ENCODE measurements at places on chromosomes 4 and X.

GRCh38 chrX:155779831-155780230, 101.3 kb upstream of the VAMP7 start:
- DNase-seq, result no peak

- no peak for DNase-seq
Measured at GRCh38 chr4:141899541-141899940, 263.2 kb downstream of the IL15 start.

DNA sequence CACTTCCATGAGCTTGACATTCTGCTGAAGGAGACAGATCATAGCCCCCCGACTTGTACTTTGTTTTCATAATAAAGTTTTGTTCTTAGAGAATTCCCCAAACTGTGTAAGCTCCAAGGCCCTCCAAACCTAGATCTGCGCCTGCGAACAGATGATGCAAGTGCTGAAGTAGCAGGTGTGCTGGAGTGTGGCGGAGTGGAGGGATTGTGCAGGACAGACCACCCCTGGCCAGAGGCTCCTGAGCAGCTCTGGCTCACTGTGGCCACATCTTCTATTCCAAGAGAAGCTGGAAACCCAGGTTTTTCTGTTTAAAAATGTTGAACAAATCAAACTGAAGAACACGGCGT, 46.4 kb downstream of the TBC1D14 start:
- DNase-seq, result no peak

- no peak for DNase-seq
Measured at GRCh38 chr4:96305030-96305429, 465.1 kb downstream of the PDHA2 start.

DNA sequence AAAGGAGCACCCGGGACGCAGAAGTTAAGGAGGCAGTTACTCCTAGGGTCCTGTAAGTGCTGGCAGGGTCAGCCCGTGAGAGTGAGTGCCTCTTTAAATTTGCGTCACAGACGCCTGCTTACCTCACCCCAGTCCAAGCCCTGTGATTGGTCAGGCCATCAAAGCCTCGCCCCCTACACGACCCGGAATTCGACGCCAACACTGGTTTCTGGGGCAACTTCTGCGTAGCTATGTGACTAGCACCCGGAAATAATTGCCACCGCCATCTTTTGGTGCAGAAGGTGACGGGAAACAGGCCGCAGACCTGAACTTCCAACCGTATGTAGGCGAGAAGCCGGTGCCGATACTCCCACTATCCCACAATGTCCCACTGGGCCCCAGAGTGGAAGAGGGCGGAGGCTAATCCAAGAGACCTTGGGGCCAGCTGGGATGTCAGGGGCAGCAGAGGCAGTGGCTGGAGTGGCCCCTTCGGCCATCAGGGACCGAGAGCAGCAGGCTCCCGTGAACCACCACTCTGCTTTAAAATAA, at the start of gene DDX53:
Gene DDX53 (plus strand): TSS at position 265 of the 528 bp plus-strand sequence. CDS start 98 bp downstream, at position 363.
- DNase-seq, result no peak

GRCh38 chrX:137424679-137425078, 141.2 kb upstream of the ZIC3 start:
- no peak for DNase-seq

DNA sequence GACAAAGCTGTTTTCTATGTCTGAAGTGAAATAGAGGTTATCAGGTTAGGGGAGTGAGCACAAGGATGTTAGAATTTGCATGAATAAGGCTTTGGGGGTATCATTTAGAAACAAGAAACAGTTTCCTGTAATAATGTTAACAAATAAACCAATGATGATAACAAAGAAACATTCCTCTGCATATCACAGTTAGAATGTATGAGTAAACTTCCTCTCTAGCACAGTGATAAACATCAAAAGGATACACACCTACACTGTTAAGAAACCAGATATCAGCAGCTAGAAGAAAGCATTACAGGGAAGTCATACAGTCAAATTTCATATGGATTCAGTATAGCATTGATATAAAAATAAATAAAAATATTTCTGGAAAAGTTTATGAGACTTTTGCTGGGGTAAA, 340.0 kb upstream of the MAGEB16 start:
- DNase-seq, result no peak

GRCh38 chrX:140526171-140526570, 21.3 kb upstream of the SOX3 start:
- no peak for DNase-seq

DNA sequence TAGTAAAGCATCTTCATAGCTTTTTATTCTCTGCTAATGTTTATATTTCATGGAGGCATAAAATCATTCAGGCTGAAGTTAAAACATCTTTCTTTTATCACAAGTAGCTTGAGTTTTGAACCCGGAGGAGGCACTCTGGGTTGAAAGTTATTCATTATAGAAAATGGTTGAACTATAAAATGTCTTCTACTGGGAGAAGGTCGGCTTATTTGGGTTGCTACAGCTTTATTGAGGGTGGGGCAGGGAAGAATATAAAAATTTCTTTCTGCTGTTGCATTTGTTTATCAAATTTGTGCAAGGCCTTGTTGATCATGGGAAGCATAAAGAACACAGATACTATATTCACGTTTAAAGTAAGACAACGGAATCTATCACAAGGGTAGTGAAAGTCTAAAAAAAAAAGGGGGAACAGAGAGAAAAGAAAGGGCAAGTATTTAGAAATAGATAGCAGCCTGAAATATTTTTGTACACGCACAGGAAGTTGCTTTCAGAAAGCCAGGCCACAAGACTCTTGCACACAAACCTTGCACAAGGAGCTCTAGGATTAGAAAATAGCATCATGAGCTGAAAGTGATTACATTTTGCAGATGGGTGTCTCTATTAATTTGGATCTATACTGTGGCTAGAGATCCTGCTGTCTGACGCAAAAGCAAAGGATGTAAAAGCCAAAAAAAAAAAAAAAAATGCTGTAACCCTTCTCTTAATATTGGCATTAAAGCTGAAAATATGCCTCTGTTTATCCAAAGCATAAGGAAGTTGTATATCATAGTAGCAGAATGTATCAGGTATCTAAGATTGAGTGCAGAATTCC, 37.2 kb upstream of the FAM9C start:
- DNase-seq, result no peak

GRCh38 chrX:138349351-138349750, 362.2 kb downstream of the FGF13 start:
- DNase-seq, result no peak

DNA sequence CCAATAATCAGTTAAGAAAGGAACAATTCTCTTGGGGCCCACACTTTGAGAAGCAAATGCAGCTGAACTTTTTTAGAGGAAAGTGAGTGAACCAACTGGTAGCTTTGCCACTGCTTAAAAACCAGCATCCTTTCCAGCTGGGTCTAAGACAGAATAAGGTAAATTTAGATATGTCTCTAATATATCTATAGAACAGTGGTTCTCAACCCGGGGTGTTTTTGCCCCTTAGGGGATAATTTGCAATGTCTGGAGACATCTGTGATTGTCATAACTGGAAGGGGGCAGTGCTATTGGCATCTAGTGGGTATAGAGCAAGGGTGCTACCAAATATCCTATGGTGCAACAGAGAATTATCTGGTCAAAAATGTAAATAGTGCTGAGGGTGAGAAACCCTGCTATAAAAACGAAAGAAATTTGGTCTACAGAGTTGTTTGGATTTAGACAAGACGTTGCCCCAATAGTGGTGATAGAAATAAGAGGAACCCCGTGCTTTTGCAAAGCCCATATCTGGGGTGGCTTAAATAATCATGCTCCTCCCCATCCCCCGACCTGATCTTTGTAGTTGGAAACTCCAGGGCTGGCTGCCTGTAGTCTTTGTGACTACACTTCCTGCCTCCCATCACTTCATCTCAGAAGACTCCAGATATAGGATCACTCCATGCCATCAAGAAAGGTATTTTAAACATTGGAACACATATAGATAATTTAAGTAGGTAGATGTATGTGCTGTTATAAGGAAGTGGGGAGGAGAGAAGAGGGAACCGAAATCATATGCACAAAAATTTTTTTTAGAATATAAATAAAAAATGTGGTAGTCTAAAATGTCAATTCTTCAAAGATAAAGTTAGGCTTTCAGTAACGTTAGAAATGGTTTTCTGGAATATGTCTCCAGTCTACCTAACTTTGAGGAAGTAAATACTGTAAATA, at the start of gene TLR7:
Gene TLR7 (plus strand): TSS at position 622 of the 927 bp plus-strand sequence. CDS start 507 bp downstream, outside the sequence.
- DNase-seq, result no peak

GRCh38 chr4:23929248-23929647, 39.4 kb upstream of the PPARGC1A start:
- DNase-seq, result no peak

- no peak for DNase-seq
Measured at GRCh38 chrX:54496517-54496852, 451 bp upstream of the FGD1 start.

DNA sequence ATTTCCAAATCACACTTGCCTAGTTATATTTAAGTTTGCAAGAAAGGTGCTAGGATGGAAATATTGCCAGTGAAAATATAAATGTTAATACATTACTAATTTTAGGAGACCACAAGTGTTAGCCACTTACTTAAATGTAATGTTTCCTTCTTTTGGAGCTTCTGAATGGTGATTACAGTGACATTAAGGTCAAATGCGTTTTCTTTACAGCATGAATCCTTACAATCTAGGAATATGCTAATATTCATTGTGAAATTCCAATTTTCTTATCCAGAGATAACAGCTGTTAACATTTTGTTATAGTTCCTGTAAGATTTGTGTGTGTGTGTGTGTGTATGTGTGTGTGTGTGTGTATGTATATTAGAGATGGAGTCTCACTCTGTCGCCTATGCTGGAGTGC, 70.2 kb upstream of the NUDT6 start:
- DNase-seq, result no peak

- no peak for DNase-seq
Measured at GRCh38 chr4:169956091-169956843, 69.9 kb downstream of the MFAP3L start.

DNA sequence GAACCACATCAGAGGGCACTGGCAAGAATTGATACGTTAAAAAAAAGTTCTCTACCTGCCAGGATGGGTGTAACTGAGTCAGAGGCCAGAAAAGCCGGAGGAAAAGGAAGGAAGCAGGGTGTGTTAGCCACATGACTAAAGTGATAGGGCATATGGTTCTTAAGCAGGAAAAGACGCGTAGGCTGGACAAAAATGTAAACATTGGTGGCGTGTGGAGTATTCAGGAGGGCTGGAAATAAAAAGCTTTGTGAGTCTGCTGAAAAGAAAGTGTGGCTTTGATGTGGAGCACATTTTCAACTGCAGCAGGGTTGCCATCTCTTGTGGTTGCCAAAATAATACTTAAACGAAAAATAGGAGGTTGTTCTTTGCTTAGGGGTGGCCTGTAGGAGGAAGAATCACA, 186.5 kb upstream of the RPL34 start:
- peak; percentile 11 for DNase-seq

DNA sequence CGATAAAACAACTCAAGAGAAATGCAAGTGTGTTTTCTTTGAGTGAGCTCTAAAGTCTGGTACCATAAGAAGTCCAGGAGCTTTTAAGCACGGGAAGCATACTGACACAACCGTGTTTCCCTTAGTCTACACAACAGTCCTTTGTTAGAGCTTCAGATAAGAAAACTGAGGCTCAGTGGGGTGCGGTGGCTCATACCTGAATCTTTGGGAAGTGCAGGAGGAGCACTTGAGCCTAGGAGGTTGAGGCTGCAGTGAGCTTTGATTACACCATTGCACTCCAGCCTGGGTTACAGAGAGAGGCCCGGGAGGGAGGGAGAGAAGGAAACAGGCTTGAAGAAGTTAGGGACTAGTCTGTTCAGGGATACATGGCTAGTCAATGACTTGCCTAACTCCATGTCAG, 21.9 kb downstream of the LEF1 start:
- DNase-seq, result no peak

- DNase-seq, result no peak
Measured at GRCh38 chr4:55079451-55080173, 45.8 kb downstream of the KDR start.

GRCh38 chrX:22541926-22542325, 269.2 kb downstream of the CBLL2 start:
- no peak for DNase-seq

DNA sequence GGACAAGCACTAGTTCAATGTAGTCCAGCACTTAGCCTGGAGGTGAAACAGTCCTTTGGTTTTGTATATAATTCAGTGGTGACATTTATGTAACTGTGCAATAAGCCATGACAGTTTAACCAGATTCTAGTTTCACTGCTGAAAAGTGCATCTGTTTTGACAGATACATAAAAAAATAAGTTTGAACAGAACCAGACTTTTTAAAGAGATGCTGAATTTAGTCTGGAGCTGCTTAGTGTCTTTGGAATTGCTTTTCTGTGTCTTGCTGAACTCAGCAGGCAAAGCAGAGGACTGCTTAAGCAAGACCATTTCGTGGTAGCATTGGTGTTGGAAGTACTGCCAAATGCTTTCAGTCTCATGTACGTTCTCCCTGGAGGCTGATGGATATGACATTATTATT, 393.5 kb downstream of the MAPK10 start:
- DNase-seq, result no peak

DNA sequence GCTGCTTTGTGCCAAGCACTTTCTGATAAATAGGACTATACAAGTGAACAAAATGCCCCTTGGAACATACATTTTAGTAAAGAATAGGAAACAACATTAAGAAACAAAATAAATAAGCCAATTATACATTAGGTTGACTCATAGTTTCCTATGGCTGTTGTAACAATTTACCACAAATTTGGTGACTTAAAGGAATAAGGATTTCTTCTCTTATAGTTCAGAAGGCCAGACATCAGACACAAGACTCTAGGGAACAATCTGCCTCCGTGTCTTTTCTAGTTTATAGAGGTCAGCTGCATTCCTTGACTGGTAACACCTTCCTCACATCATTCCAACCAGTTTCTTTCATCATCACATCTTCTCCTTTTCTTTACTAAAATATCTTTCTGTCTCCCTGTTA, 235.9 kb upstream of the PCDH18 start:
- DNase-seq, result no peak

DNA sequence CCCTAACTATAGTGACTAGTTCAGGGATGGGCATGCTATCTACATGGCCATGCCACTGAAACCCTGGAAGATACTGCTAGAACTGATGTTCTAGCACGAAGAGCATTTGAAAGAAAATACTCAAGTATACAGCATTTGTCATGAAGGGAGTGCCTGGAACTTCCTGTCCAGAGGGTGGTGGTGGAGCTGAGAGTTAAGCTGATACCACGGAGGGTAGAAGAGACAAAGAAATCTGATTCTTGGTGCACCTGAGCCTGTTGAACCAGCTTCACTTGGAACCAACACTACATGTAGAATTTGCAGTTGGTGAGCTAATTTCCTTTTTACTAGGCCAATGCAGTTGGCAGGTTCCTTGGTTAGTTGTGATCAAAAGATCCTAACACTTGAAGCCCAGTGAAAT, 116.4 kb downstream of the CCNG2 start:
- DNase-seq, result no peak

GRCh38 chrX:40058719-40059118, 39.0 kb downstream of the BCOR start:
- no peak for DNase-seq

GRCh38 chr4:110624904-110625494, 2.1 kb upstream of the PITX2 start:
- DNase-seq, result no peak

- DNase-seq, result no peak
Measured at GRCh38 chr4:53889326-53890055, 174.9 kb downstream of the CHIC2 start.

All from stimulated activated CD4-positive, alpha-beta T cell treated with anti-CD3 and anti-CD28 coated beads, Interleukin-2, amount 100 ng/mL, for 24 hours (primary cell).